ENCODE measurements at places on chromosomes 16 and 17.

- no peak for DNase-seq
These were observed 3.8 kb upstream of the CBFB start for GRCh38 chr16:67025210-67025550.

DNA sequence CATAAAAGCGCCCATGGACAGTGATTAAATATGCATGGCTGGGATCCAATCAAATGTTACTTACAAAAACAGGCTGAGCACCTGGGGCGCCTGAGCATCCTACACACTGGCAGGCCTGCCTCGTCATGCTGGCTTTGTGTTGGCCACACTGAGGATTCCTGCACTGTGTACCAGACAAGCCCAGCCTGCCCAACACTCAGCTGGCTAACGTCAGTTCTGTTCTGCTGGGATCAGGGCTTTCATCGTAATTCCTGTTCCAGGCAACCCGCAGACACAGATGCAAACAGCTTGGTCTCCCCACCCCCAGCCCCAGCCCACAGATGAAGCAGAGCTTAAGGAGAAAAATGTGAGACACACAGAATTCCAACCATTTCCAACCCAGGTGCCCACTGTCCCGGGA, 30.7 kb downstream of the PIMREG start:
- DNase-seq, result no peak

- DNase-seq, result no peak
These were observed 120.6 kb downstream of the GOSR1 start for GRCh38 chr17:30597776-30598288.

GRCh38 chr16:49194537-49195236, 87.0 kb downstream of the CBLN1 start:
- DNase-seq, result no peak

DNA sequence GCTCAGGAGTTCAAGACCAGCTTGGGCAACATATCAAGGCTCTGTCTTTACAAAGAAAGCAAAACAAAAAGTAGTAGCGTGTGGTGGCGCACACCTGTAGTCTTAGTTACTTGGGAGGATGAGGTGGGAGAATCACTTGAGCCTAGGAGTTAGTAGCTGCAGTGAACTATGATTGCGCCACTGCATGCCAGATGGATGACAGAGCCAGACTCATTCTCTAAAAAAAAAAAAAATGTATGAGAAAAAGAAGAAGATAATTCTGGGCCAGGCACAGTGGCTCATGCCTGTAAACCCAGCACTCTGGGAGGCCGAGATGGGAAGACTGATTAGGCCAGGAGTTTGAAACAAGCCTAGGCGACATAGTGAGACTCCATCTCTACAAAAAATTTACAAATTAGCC, 28.5 kb downstream of the STAT5B start:
- DNase-seq, result no peak

- no peak for DNase-seq
These were observed 186.4 kb downstream of the BCAS3 start for GRCh38 chr17:60863892-60864707.

- DNase-seq, result no peak
These were observed 91.5 kb downstream of the SNX11 start for GRCh38 chr17:48198950-48199541.

DNA sequence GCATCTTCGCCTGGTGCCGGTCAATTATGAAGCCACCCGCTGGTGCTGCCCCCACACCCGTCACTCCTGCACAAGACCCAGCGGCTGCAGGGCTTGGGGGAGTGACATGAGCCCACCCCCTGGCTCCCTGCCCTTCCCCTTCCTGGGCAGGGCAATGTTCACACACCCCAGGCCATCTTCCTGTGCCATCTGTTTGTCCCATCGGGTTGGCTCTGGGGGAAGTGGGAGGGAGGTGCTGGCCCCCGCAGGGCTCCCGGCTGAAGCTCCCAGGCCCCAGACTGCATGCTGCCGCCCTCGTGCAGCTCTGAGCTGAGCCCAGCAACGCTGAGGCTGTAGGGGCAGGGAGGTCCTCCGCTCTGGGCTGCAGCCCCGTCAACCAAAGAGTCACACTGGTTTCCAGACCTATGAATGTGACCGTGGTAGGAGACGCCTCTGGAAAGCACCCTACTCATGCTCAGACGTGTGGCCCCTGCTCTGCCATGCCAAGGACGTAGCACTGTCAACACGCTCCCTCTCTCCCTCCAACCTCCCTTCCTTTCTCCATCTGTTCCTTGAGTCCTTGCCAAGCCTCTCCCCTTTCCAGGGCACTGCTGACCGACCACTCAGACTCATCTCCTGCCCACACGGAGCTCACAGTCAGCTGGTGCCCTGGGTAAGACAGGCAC, 140.4 kb downstream of the ENGASE start:
- DNase-seq, result no peak

GRCh38 chr17:7323731-7324437, 5.3 kb downstream of the NEURL4 start:
- DNase-seq, result no peak

DNA sequence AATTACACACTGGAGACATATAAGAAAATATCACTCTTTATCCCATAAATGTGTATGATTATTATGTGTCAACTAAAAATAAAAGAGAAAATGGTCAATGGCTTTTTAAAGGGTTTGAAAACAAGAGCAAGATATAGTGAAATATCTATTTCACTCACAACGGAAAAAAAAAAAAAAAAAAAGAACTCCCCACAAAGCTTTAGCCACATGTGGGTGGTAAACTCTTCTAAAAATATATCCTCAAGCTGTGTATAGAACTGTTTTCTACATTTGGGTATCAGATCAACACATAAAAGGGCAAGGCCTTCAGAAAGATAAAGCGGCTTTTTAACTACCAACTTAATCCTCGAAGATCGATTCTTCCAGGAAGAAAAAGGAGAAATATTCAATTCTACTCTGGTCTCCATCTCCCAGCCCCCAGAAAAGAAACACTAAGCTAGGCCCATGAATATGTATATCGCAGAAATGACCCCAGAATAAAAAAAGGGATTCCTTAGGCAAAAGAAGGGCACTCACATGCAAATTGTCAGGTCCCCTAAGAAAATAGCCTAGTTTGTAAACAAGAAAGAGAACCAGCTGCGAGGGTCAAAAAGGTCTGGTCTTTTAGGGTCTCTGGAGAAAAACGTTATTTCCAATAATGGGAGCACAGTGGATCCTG, 4.4 kb downstream of the LITAF start:
- no peak for DNase-seq

GRCh38 chr17:77498791-77499698, 358.3 kb downstream of the SEC14L1 start:
- no peak for DNase-seq

DNA sequence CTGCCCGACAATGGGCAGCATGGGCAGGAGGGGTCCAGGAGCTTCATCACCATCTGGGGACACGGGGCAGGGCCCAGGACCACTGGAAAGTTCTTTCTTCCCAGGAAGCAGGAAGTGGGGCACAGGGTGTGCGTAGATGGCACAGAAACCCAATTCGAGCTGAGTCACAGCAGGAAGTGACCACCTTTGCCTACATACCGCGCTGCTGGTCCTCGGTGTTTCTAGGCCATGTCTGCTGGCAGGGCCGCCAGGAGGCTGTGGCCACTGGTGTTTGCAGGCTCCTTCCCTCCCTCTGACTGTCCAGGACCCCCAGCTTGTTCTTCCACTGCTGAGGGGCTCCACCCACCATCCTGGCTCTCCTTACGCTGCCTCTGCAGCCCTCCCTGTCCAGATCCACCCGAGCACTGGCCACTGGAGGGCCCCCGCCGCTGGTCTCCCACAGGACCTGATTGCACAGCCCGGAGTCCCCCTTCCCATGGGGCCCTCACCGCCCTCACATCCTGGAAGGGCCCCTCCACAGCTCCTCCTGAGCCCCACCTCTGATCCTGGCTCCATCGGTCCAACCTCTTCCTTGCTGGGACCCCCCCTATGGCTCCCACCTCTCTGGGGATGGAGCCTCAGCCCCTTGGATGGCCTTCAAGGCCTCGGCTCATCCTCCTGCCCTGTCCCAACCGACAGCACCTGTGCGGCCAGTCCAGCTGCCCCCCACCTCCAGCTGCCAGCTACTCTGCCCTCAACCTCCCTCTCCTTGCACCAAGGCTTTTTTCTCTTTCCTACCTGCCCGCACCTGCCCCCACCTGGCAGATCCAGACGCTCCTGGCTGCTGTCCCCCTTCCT, 14.5 kb upstream of the RASD1 start:
- no peak for DNase-seq

DNA sequence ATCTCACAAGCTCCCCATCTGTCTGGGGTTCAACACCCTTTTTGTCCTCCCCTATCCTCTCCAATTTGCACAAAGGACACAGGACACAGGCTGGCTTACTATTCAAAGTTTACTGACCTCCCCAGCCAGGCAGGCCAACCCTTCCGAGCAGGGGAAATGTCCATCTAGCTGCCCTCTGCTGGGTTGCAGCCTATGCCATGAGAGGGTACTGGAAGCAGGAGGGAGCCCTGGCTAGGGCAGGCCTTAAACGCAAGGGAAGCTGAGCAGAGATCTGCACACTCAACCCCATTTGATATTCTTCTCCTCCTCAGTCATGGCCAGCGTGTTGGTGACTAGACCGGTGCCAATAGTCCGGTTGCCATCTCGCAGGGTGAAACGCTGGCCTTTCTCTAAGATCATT, 3.5 kb downstream of the TUFM start:
- no peak for DNase-seq

GRCh38 chr17:44598329-44598728, 41.0 kb downstream of the FZD2 start:
- DNase-seq, result no peak

GRCh38 chr17:63399856-63400255, 46.2 kb downstream of the CYB561 start:
- no peak for DNase-seq

DNA sequence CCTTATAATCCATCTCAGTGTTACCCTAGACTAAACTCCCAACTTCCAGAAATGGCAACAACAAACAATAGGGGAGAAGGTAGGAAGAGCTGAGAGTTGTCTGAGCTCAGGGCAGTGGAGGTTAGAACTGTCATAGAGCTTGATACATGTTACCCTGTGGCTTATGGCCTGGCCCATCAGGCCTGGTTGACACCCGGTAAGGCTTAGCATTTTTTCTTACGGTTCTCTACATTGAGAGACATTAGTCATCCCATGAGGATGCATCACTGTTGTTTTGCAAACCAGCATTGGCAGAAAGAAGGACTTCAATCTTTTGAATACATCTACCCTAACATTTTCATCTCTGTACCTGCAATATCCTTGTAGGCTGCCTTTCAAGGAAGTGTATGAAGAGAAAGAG, 226.6 kb downstream of the PHKB start:
- no peak for DNase-seq

GRCh38 chr16:4315186-4316107, at the start of gene GLIS2:
Gene GLIS2 (plus strand): TSS chr16:4316067. CDS start chr16:4332281, 16,214 bp downstream.
- no peak for DNase-seq

- DNase-seq, result no peak
These were observed 5.7 kb downstream of the CACNG1 start for GRCh38 chr17:67050066-67050465.

DNA sequence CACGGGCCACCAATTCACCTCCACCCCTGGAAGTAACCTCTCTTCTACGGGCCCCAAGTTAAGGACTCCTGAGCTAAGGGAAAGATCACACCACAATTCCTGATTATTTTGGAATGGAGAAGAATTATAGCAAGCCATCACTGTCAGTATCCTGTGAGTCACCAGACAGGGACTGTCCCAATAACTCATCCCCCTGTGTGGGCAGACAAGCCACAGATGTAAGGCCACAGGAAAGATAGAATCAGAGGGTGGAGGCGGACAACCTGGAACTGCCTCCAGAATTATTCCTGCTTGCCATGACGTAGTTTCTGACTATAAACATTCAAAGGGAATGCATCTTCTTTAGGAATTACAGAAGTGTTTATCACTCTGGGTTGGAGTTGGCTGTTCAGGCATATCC, 5.8 kb upstream of the MYO1D start:
- no peak for DNase-seq

DNA sequence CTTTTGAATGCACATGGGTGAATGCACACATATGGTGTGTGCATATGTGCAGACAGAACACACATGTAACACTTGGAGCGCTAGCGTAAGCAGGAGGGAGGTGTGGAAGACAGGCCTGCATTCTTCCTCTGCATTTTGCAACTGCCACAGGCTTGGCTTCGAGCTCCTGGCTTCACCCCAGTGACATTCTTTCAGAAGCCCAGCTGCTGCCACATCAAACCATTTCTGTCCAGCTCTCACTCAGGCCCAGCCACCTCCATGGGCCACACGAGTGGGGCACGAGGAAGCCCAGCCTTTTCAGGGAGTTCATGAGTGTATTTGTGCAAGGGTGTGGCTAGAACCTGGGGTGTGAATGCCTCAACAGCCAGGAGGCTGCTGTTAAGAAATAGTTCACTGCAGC, 18.8 kb downstream of the LGALS3BP start:
- no peak for DNase-seq

DNA sequence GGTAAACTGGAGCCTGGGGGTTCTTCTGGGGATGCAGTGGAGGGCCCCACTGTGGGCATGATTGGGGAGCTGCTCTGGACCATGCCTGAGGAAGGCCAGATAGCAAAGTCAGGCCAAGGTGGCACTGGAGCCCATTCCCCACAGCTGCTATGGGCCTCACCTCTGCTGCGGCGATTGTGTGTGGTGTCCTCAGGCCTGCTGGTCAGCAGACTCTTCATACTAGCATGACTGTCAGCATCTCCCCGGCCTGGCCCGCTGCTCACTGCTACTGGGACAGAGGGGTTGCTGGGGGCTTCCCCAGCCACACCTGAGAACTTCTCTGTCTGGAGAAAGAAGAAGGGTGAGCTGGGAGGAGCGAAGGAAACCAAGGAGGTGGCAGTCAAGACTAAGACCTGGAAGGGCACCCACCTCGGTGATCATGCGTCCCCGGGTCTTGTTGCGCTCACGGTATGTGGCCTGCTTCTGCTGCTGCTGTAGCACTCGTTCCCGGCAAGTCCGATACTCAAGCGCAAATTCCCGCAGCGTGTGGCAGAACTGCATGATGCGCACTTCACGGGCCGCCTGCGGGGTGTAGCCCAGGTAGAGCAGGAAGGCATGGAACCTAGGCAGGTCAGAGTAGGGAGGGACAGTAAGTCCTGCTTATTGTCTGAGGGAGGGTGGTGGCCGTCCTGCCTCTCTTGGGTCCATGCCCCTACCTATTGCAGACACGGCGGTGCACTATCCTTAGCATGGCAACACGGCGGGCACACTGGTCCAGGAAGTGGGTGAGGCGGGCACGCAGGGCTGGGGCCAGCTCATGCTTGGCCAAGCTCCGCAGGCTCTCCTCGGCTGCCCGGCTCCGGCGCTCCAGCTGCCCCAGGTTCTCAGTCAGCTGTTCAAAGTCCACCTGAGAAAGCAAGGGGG, 3.2 kb downstream of the TMEM208 start:
- DNase-seq, result no peak

Measured in anterior cingulate cortex (tissue), 58 donors.